RCC 7860 (cell line): ENCODE measurements at places on chromosomes 6 and 20.
A peak's percentile ranks its signal among the peaks of the same experiment; 100 is the strongest.

DNA sequence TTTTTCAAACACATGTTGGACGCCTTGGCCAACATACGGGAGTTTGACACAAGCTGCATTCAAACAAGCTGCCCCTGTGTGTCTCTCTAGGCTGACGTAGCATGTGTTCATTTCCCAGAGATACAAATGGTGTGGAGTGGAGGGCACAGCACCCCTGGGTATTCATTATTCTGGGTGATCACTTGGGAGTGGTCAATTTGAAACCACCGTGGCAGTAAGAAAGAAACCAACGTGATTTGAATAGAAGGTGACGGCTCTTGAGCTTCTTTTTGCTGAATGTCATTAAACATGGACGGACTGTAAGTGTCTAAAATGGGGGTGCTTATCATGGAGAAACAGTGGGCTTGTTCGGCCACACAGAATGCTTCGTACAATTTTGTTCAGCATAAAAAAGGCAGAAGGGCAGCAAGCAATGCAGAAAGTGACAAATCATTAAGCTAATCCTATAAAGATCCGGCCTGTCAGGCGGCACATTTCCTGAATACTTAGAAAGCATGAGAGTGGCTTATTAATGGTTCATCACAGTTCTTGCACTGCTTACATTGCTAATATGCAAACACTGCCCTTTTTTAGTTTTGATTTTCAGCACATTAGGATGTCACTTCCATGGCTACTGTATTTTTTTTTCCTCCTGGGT, 1261.9 kb upstream of the CITED2 start:
- no peak for DNase-seq

DNA sequence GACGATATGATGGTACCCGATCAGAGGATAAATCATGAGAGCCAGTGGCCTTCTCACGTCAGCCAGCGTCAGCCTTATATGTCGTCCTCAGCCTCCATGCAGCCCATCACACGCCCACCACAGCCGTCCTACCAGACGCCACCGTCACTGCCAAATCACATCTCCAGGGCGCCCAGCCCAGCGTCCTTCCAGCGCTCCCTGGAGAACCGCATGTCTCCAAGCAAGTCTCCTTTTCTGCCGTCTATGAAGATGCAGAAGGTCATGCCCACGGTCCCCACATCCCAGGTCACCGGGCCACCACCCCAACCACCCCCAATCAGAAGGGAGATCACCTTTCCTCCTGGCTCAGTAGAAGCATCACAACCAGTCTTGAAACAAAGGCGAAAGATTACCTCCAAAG, 122.2 kb downstream of the TMEM242 start:
- DNase-seq: no peak

GRCh38 chr20:45970646-45971424, 1.2 kb downstream of the ZNF335 start:
- no peak for DNase-seq

DNA sequence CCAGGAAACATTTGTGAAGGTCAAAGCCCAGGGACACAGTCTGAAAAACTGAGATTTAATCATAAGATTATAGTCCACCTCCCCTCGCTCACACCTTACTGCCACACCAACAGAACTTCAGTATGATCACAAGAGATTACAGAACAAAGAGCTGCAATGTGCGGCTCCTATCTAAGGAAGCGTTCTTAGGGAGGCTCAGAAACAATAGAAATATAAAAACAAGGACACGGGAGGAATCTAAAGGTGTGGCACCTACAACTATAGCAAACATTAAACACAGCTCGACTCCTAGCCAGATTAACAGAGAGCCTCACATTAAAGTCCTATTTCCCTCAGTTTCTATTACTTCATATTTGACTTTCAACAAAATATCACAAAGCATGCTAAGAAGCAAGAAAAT, 40.4 kb upstream of the THEMIS start:
- DNase-seq: no peak

DNA sequence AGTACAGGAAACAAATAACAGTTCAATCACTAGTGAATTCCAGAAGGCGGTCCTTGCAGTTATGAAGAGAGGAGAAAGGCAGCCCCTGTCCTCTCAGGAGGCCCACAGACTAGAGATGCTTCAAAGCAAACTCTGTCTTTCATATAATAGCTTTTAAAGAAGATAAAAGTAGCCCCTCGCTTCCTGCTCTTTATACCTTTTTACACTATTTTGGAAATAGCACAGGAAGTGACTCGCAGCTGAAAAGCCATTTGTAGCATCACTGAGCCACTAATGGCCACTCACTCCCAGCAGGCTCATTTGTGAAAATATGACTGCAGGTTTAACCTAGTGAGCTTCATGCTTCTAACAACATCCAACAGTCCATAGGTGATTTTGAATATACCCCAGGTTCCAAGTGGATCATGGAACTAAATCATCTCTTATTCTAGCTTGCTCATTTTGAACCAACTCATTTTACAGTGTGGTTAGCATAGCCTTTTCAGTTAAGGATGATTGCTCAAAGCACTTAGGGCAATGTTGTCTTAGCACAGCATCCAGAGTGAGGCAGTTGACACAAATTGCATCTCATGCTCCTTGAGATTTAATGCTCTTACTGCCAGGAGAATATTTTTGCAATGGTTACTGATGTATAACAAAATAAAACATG, 136.0 kb upstream of the NRSN1 start:
- no peak for DNase-seq

GRCh38 chr6:25121186-25121585, 158.0 kb upstream of the CARMIL1 start:
- no peak for DNase-seq

DNA sequence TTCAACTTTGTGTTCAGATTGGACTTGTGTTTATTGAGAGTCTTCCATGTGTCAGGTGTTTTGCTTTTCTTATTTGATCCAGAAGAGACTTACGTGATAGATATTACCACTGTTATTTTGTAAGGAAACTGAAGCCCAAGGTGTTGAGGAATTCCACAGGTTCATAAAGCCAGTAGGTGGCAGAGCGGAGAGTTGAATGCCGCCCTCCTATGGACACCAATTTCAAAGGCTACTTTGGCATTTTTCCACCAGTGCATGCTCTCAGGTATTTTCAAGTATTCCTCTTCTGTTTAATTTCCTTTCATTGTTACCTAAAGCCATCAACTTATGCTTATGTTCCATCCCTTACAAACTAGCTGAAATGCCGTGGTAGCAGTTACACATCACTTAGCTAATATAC, 14.0 kb upstream of the COL10A1 start:
- DNase-seq: no peak

GRCh38 chr6:127582777-127583462, 5.9 kb downstream of the C6orf58 start:
- DNase-seq: peak; percentile 71
